Activated T-cell treated with anti-CD3 and anti-CD28 coated beads for 1 hour (primary cell): ENCODE measurements at places on chromosomes 16 and 17.

GRCh38 chr17:61368832-61369450, 30.7 kb upstream of the TBX2 start:
- DNase-seq: no peak

- no peak for DNase-seq
These were observed 29.6 kb downstream of the TNRC6A start for GRCh38 chr16:24759006-24759405.

DNA sequence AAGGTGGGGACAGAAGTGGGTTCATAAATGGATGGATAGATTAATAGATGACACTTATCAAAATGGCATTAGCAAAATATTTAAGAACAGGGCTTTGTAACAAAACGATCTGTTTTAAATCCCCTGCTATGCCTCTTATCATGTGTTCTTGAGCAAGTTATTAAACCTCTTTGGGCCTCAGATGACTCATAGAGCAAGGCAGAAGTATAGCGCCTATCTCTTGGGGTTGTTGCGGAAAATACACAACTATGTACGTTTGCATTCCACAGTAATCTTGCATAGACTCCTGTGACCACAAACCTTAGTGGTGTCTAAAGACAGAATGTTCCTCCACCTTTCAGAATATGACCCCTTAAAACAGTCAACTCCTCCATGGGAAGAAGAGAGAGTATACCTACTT, 116.8 kb downstream of the CDYL2 start:
- no peak for DNase-seq

- DNase-seq: no peak
These were observed 16.4 kb upstream of the CCL23 start for GRCh38 chr17:36034127-36034526.

GRCh38 chr17:33982909-33983308, 272.2 kb upstream of the CCL2 start:
- no peak for DNase-seq

- no peak for DNase-seq
These were observed 390.1 kb downstream of the RBFOX1 start for GRCh38 chr16:7722761-7723160.

- no peak for DNase-seq
These were observed 24.2 kb downstream of the SLC12A3 start for GRCh38 chr16:56889206-56889605.

GRCh38 chr16:88638323-88639230, at the start of gene IL17C:
Gene IL17C (plus strand): TSS chr16:88638572. CDS start chr16:88638642, 70 bp downstream.
- no peak for DNase-seq

GRCh38 chr17:74374858-74375257, 7.6 kb downstream of the GPR142 start:
- DNase-seq: no peak

GRCh38 chr17:10087355-10087754, 111.1 kb downstream of the GAS7 start:
- DNase-seq: no peak
